ENCODE measurements at places on chromosomes 1 and 21. TPM values are rescaled to one million over a fixed set of nuclear protein-coding genes. Genes with fewer than 3 reads are reported as not detected.

Gene BEND5
- 5.9 TPM for total RNA-seq

DNA sequence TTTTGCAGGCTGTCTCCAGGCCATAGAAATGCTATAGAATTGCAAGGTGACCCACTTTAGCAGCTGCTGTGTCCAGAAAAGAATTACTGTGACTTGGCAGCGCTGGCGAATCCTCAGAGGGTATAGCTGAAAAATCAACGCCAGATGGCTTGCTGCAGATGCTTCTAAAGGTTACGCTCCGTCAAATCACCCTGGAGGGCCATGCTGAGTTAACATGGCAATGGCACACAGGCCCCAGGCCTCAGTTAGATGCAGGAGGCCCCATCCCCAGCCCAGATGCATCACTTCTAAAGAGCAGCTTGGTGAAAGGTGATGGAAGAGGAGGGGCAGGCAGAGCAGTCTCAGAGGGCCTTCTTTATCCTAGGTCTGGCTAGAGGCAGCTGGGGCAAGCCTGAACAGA lies 18.0 kb downstream of the KIAA1614 start:
- no peaks in the 10 kb centered on the region for H3K36me3 ChIP-seq
- H3K27me3 ChIP-seq: no peaks in the 10 kb centered on the region
- no peak overlapping the region for H3K4me3 ChIP-seq
- DNase-seq: no peak
- peaks cover 25% of the 10 kb centered on the region for H3K4me1 ChIP-seq

GRCh38 chr1:211484755-211485479 lies 7.0 kb downstream of the RD3 start:
- no peak for DNase-seq
- H3K4me1 ChIP-seq: peaks cover 1% of the 10 kb centered on the region
- H3K27me3 ChIP-seq: no peaks in the 10 kb centered on the region
- no peak overlapping the region for H3K27ac ChIP-seq

Gene OR10Z1
- not detected for total RNA-seq

GRCh38 chr1:175715742-175716141 lies 27.7 kb downstream of the TNR start:
- no peak overlapping the region for H3K27ac ChIP-seq
- peaks cover 14% of the 10 kb centered on the region for H3K4me1 ChIP-seq
- H3K36me3 ChIP-seq: no peaks in the 10 kb centered on the region
- H3K27me3 ChIP-seq: no peaks in the 10 kb centered on the region
- DNase-seq: no peak

Gene STK40
- total RNA-seq: 51.3 TPM

GRCh38 chr1:236942431-236942830 lies 61.8 kb downstream of the MT1HL1 start:
- DNase-seq: no peak
- H3K27ac ChIP-seq: no peak overlapping the region
- no peaks in the 10 kb centered on the region for H3K27me3 ChIP-seq
- H3K4me3 ChIP-seq: no peak overlapping the region
- no peaks in the 10 kb centered on the region for H3K4me1 ChIP-seq

- H3K27ac ChIP-seq: no peak overlapping the region
- no peak overlapping the region for H3K4me3 ChIP-seq
- no peak for DNase-seq
- H3K4me1 ChIP-seq: no peaks in the 10 kb centered on the region
These were observed 18.9 kb downstream of the FAAH start for GRCh38 chr1:46412893-46413595.

DNA sequence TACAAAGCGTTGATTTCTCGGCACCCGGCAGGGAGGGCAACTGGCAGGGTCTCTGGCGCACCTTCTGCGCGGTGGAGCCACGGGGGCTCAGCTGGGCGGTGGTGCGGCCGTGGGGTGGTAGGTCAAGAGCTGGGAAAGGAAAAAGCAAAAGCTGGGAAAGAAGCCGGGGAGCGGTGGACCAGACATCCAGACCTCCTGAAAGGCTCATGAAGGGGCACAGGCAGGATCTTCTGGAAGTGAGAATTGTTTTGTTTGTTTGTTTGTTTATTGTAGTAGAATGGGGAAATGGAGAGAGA lies 7.2 kb upstream of the RNU1-1 start:
- H3K27ac ChIP-seq: no peak overlapping the region
- peak overlapping the region; percentile 47 for H3K4me3 ChIP-seq
- H3K4me1 ChIP-seq: no peaks in the 10 kb centered on the region
- H3K27me3 ChIP-seq: peaks cover 4% of the 10 kb centered on the region
- H3K36me3 ChIP-seq: no peaks in the 10 kb centered on the region

GRCh38 chr21:39006571-39007311 lies 176.5 kb downstream of the PSMG1 start:
- H3K4me1 ChIP-seq: no peaks in the 10 kb centered on the region
- no peak overlapping the region for H3K27ac ChIP-seq
- DNase-seq: no peak
- H3K27me3 ChIP-seq: no peaks in the 10 kb centered on the region

DNA sequence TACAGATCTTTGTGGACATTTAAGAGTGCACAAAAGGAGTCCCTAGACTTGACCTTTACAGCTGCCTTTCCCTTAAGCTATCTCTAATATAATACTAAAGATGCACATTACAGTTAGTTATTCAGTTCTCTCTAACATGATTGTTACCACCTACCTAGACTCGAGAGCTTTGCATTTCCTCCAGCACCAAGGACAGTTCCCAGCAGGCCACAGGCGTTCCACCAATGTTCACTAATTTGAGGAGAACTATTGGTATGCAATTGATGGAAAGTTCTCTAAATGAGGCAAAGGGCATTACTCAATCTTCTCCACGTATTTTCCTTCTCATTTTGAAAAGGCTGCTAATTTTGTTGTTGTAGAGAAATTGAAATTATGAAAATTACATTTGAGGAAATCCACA lies 5.4 kb upstream of the NTNG1 start:
- H3K36me3 ChIP-seq: no peaks in the 10 kb centered on the region
- no peaks in the 10 kb centered on the region for H3K4me1 ChIP-seq
- H3K27ac ChIP-seq: no peak overlapping the region
- DNase-seq: peak; percentile 88
- H3K27me3 ChIP-seq: peaks cover 27% of the 10 kb centered on the region
- H3K4me3 ChIP-seq: no peak overlapping the region

Gene CLEC20A
- total RNA-seq: 0.61 TPM

Gene ENAH
- total RNA-seq: 287 TPM

DNA sequence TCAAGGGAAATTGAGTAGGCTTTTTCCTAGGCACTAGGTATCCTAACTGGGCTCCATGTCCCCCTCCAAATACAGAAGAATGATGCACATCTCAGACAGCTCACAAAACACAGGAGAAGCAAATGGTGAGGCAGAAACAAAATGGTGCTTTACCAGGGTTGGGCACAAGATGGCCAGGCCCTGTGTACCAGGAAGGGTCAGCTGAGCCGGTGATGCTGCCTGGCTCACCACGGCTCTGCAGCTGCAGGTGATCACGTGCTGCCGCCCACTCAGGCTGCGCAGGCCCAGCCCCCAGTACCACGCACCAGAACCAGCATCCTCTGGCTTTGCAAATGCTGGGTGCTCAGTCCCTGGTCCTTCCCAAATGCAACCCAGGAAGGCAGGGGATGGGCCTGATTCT lies 993 bp upstream of the DSCAM start:
- H3K27me3 ChIP-seq: peaks cover 58% of the 10 kb centered on the region
- DNase-seq: peak; percentile 57
- H3K4me1 ChIP-seq: no peaks in the 10 kb centered on the region
- H3K4me3 ChIP-seq: no peak overlapping the region
- no peaks in the 10 kb centered on the region for H3K36me3 ChIP-seq

Gene OVAAL
- not detected for total RNA-seq

Gene PROK1
- not detected for total RNA-seq

DNA sequence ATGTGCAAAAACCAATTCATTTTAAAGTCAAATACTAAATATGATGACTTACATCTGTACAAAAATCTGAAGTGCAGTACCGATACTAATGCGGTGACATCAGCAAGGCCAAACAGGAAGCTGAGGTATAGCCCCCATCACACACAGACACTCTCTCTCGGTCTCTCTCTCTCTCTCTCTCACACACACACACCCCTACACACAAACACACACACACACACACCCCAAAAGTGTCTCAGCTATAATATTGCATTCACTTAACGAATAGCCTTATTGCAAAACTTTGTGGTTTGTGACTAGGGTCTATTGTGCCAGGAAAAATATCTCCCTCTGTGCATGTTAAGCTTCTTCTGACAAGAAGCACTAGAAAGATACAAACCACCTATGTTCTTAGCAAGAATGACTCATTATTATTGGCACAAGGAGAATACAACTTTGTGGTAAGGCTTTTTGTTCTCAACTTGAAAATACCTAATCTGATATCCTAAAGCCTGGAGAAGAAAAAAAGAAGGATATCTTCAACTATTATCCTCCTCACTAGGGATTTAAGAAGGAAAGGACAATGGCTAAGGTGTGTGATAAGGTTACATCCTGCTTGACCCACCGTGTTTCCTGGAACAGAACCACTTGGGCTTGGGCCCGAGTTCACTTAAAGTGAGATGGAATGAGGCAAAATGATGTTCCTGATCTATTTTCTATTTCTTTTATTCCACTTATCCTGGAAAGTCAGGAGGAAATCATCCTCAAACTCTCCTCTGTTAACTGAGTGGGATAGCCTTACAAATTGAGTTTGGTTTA lies 107.1 kb downstream of the NIBAN1 start:
- no peak for DNase-seq
- H3K36me3 ChIP-seq: no peaks in the 10 kb centered on the region
- H3K4me3 ChIP-seq: no peak overlapping the region
- H3K27me3 ChIP-seq: no peaks in the 10 kb centered on the region
- no peak overlapping the region for H3K27ac ChIP-seq

- no peak overlapping the region for H3K4me3 ChIP-seq
- no peaks in the 10 kb centered on the region for H3K4me1 ChIP-seq
- no peak overlapping the region for H3K27ac ChIP-seq
- DNase-seq: no peak
- H3K36me3 ChIP-seq: no peaks in the 10 kb centered on the region
- no peaks in the 10 kb centered on the region for H3K27me3 ChIP-seq
These were observed 673.0 kb downstream of the USP25 start for GRCh38 chr21:16402752-16403151.

DNA sequence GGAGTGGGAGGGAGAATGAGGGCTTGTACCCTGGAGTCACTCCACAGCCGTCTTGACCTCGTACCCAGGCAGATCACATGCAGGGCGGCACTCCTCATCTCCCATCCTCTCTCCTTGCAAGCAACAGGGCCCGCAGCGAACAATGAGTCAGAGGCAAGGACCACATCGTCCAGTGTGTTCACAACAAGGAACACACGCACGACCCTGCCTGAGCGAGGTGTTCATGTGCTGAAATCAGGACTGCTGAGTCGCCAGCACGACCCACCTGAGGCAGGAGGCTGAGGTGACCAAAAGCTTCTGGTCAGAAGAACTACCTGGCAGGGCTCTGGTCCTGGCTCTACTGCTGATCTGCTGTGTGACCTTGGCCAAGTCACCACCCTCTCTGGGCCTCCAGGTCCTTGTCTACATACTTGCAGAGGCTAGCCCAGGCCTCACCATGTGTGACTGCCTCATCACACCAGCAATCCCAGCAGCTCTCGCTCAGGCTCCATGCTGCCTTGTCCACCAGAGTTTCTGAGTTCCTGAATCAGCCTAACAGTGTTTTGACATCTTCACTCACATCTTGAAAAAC lies 78.0 kb downstream of the SSBP3 start:
- DNase-seq: peak; percentile 59
- peak overlapping the region; percentile 70 for H3K27ac ChIP-seq
- peaks cover 71% of the 10 kb centered on the region for H3K36me3 ChIP-seq
- H3K4me1 ChIP-seq: peaks cover 74% of the 10 kb centered on the region
- H3K27me3 ChIP-seq: no peaks in the 10 kb centered on the region

DNA sequence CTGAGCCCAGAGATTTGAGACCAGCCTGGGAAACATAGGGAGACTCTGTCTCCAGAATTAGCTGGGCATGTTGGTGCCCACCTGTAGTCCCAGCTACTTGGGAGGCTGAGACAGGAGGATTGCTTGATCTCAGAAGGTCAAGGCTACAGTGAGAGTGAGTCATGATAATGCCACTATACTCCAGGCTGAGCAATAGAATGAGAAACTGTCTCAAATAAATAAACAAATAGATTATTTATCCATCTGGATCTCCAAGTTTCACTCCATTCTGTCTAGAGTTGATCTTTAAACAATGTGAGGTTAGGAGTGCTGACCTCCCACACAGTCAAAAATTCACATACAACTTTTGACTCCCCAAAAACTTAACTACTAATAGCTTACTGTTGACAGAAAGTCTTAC lies 106.8 kb upstream of the PALMD start:
- H3K36me3 ChIP-seq: no peaks in the 10 kb centered on the region
- no peaks in the 10 kb centered on the region for H3K27me3 ChIP-seq
- no peaks in the 10 kb centered on the region for H3K4me1 ChIP-seq
- no peak for DNase-seq
- H3K27ac ChIP-seq: no peak overlapping the region

- no peaks in the 10 kb centered on the region for H3K27me3 ChIP-seq
- no peak overlapping the region for H3K4me3 ChIP-seq
- peak; percentile 68 for DNase-seq
These were observed 69.8 kb downstream of the CR1 start for GRCh38 chr1:207565546-207566468.

Gene CDC42BPA
- 23.0 TPM for total RNA-seq

Gene EPS8L3
- total RNA-seq: not detected

Data from endodermal cell (in vitro differentiated cells).